ENCODE measurements at places on chromosomes 6 and 20.

DNA sequence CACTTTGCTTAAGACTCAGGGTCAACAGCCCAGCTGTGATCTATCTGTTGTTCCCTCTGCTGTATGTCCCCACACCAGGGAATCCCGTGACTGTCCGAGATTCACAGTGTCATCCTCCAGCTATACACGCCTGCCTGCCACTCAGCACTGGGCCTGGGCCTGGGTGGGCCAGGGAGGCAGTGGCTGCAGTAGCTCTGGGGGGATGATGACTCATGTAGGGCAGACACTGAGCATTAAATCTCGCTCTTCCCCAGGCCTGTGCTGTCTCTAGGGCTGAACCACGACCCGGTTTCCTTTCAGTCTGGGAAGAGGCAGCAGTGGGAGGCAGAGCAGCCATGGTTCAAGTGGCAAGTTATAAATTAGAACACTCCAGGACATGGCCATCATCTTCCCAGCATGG lies 173.9 kb downstream of the LRFN2 start:
- DNase-seq: no peak

DNA sequence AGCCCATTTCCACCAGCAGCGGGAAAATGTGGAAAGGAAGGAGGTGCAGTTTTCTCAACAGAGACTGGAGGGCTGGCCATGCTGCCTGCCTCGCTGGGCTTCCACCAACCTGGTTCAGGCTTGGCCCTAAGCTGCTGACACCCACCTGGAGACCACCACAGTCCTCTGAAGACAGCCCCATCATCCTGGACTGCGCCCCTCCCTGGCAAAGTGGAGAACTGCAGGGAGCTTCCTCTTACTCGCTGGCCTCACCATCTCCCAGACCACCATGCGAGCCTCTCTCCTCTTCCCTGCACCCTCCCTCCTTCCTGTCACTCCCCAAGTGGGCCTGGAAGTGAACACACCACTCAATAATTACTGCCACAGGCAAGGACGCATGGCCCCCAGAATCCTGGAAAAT lies 71.5 kb downstream of the PSMG4 start:
- DNase-seq: no peak

GRCh38 chr6:4322846-4323309 lies 187.5 kb upstream of the ECI2 start:
- no peak for DNase-seq

DNA sequence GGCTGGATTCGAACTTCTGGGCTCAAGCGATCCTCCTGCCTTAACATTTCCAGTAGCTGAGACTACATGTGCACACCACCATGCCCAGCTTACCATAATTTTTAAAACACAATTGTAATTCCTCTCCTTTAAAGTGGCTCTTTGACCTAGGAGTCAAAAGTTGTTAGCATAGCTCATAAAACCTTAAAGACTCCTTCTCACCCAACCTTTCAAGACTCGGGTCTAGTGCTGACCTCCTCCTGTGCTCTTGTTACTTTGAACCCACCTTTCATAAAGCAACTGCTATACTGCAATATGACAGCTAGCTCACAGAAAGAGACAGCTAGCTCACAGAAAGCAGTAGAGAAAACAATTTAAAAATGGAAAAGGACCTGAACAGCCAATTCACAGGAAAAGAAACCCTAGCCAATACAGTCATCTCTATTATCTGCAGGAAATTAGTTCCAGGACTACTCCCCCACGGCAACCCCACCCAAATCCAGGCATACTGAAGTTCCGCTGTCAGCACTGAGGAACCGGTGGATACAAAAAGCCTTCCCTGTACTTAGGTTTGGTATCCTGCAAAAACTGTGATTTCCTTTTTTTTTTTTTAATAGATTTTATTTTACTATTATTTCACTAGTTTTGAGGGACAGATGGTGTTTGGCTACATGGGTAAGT lies 20.3 kb downstream of the SSR1 start:
- DNase-seq: no peak

- no peak for DNase-seq
Observed at GRCh38 chr20:3981132-3981452, 34.3 kb downstream of the RNF24 start.

GRCh38 chr6:36920546-36920945 lies 34.0 kb upstream of the PI16 start:
- no peak for DNase-seq

- DNase-seq: no peak
Observed at GRCh38 chr6:44651604-44652003, 264.1 kb downstream of the CDC5L start.

DNA sequence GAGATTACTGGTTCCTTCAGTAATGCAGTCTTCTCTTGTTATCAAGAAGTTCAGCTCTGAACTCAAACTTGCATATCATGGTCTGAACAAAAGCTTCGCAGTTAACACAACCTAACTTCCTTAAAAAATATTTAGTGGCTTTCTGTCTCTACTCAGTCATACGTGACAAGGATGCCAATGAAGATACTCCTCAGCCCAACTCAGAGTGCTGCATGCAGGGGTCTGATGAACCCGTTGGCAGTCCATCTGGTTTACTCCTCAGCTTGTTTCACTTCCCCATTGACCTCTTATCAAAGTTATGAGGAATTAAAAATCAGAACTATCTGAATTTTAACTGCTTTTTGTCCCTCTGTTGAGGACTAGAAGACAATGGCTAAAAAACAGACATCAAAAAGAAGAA lies 56.6 kb upstream of the RIN2 start:
- no peak for DNase-seq

DNA sequence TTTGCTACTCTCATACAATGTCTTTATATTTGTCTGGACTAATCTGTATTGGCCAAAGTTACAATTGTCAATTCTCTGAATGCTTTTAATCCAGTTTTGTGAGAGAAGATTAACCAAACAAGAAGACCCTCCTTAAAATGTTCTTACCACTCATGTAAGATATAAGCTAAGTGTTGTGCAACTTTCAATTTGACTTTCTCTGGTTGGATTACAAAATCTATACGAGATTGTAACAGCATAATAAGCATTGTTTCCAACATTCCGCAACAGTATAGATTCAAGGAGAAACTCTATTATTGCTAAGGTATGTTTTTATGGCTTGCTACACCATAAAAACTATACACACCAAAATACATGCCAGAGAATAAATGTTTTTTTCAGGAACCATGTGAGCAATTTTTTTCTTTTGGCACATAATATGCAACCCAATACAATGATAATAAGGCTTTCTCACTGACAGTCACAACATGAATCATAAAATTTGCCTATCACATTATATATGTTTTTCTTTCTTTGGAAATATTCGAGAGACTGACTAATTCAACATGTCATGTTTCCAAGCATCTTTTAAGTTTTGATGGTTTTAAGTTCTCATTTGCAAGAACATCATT lies 12.2 kb upstream of the TRPC4AP start:
- no peak for DNase-seq

- DNase-seq: no peak
Observed at GRCh38 chr6:89067796-89068195, 12.8 kb upstream of the PNRC1 start.

GRCh38 chr20:62472138-62472940 lies 3.5 kb downstream of the GATA5 start:
- no peak for DNase-seq
